C1 segment of cervical spinal cord (tissue), 14 donors: ENCODE measurements at places on chromosomes 3 and 15.

GRCh38 chr3:147507638-147508286, 98.6 kb downstream of the ZIC1 start:
- DNase-seq = no peak

DNA sequence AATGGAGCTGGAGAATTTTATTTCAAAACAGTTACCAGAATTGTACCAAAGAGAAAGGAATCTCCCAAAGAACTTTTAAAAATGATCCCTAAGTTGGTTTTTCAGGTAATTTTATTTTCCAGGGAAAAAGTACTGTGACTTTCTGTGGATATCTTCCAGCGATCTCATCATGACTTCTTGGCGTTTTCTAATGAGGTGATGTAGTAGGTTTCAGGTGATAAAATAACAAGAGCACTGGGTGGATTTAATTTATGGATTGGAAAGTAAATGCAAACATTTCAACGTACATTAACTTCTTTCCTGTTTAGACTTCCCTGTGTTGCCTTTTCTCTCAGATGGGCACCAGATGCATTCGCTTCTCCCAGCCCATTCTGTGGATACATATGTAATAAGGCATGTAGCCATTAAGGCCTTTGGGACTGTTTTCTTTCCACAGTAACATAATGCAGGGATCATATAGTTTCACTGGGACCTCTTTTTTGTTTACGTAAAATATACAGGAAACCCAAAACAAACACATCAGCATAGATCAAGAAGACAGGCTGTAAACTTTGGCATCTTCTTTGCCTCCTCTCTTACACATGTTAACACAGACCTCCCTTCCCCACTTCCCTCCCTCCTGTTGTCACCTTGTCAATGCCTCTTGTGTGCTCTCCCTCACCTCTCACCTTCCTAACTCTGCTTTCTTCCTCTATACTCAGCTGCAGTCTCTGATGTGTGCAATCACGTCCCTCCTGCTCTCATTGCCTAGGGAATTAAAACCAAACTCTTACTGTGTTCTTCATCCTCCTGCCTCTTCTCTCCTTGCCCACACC, 13.0 kb downstream of the PHLDB2 start:
- DNase-seq = no peak

- no peak for DNase-seq
Measured at GRCh38 chr15:38683382-38684242, 119.0 kb upstream of the RASGRP1 start.

DNA sequence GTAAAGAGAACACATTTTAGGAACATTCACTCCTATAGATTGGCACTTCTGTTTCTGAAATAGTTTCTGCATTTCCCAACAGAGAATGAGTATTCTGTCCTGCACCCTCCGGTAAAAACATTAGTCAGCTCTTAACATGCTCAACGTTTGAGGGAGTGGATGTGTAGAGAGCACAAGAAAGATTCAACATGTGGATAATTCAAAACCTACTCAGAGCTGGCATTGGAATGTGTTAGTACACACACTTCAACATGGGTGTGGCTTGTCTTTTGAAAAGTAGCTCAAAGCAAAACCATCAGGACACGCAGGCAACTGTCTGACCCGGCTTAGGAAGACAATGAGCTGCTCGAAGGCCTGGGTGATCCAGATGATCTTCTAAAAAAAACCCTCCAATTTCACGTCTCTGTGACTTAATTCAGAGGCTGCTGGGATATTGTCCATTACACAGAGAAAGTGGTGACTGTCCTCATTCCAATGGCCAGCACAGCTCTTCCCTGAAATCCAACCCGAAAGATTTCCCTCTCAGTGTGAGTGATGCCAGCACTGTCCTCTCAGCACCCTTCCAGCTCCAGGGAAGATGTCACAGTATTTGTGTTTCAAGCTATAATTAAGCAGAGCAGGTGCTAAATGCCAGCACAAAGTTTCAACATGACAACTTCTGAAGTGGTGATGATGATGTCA, 18.1 kb downstream of the FBN1 start:
- DNase-seq = no peak

DNA sequence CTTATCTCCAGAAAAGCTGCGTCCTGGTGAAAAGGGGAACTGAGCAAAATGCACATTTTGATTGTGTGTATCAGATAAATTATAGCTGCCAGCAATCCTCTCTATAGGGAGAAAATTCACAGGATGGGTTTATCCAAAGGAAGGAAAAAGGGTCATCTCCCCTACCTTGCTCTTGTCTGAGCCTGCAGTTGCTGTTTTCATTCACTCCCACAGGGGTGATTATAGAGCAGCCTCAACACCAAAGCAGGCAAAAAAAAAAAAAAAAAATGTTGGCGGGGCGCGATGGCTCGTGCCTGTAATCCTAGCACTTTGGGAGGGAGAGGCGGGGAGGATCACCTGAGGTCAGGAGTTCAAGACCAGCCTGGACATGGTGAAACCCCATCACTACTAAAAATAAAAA, 333.7 kb downstream of the ROBO2 start:
- no peak for DNase-seq

GRCh38 chr15:80127911-80128310, 24.9 kb upstream of the FAH start:
- no peak for DNase-seq

DNA sequence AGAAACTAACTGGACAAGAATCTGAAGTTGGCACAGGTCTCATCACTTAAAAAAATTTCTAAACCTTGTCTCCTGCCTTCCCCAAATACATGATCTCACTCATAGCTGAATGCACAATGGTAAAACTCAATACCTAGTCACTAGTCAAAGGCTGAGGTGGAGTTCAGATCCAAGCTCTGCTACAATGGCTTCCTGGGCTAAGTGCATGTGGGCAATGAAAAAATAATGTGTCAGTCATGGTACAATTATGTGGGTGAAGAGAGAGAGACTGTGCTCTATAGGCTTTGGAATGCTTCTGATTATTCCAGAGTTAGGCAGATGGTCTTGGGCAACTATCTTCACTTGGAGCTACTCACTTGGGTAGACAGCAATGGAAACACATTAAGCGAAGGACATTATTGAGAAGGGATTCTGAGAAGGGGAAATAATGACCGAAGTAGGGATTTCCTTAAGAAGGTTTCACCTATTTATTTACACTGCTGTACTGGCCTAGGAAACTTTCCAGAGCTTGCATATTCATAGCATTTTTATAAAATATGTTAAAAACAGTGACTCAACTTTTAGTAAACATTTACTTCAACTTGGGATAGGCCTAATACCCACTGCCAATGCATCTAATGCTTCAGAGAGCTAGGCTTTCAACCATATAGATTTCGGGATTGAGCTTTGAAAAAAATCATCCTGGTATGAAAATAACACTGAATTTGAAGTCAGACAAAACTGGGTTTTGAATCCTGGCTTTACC, 58.7 kb upstream of the PLXND1 start:
- no peak for DNase-seq

DNA sequence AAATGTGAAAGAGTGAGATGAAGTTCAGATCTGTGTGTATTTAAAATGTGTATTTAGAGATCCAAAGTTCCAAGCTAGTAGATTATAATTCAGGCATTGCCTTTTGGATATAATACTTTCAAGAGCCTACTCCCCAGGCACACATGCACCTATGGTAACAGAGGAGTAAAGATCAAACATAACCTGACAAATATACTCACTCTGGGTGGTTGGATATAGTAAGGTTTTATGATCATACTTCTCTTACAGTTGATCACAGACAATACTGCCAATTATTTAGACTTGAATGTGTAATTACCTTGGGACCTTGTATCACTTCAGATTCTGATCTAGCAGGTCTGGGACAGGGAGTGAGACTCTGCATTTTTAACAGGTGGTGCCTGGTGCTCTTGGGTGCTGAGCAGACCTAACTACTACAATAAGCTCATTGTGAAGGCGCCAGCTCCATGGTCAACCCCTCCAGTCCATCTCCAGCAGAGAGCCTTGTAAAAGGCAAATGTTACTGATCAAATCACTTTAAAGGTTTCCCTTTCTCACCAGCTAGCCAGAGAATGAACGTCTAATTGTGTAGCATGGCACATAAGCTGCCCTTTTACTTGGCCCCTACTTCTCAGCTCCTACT, 55.5 kb downstream of the NBEAL2 start:
- DNase-seq = no peak

- no peak for DNase-seq
Measured at GRCh38 chr15:38740206-38740605, 175.6 kb upstream of the RASGRP1 start.

DNA sequence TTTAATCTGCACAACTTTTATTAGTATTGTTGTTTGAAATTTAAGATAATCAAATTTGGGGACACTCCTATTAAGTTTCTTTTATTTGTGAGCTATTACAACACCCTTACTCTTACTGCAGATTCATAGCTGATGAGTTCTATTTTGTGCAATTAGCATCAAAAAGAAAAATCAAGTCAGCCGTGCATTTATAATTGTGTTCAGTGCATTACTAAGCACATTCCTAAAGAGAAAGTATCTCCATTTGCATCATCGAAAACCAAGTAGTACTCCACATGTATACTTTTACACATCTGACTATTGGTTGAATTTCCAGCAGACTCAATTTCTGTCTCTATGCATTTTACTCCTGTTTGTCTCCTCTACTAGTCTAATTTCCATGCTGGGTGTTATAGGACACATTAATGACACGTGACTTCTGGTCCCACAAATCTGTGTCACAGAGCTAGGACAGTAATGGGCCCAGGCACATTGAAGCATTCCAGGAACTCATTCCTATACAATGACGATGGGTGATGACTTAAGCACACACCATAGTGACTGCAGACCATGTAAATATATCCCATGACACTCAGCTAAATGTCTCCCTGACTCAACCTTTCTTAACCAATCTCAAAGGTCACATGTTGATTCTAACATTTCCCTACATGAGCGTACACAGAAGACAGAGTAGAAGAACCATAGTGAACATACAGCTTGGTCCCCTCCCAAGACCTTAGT, 477.5 kb downstream of the LPP start:
- no peak for DNase-seq

DNA sequence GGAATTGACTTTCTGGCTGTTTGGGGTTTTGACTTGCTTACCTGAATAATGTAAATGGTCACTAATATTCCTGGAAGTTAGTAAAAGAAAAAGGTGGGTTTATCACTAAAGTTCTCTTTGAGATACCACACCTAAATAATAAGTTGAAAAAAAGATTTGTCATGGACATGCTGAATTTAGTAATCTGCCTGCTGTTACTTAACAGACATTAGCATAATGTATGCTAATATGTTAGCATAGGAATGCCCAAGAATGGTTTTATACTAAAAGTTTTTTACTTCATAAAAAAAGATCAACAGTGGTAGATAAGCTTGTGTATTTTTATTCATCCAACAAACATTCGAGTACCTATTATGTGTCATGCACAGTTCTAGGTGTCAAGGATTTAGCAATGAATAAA, 36.5 kb downstream of the GMPS start:
- no peak for DNase-seq

DNA sequence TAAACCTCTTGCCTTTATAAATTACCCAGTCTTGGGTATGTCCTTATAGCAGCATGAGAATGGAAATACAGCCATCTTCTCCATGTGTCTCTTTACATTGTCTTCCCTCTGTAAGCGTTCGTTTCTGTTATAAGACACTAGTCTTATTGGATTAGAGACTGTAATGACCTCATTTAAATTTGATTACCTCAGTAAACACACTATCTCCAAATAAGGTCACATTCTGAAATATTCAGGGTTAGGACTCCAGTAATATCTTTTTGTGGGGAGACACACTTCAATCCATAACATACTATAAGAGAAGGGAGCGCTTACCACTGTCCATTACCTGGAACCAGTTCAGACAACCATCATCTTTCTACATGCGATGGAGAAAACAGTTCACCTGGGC, 34.3 kb upstream of the CD47 start:
- DNase-seq = no peak

GRCh38 chr3:69288161-69288895, 97.6 kb downstream of the FRMD4B start:
- no peak for DNase-seq

- no peak for DNase-seq
Measured at GRCh38 chr15:94804613-94805012, 573.3 kb downstream of the MCTP2 start.

DNA sequence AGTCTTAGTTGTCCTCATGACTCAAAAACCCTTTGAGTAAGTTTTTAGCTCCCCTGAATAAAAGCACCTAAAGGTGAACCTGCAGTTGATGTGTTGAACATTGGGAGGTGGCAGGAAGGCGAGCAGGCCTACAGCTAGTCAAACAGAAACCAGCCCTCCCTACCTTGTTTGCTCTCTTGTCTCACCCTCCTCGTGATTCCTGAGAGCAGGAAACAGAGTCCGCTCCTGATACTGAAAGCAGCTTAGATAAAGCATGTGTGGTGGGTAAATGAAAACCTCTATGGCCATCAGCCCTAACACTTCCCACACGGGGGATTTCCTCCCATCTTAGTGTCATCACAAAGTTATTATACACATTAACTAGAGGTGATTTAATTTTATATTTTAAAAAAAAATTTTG, 21.8 kb upstream of the CLDN18 start:
- DNase-seq = no peak

DNA sequence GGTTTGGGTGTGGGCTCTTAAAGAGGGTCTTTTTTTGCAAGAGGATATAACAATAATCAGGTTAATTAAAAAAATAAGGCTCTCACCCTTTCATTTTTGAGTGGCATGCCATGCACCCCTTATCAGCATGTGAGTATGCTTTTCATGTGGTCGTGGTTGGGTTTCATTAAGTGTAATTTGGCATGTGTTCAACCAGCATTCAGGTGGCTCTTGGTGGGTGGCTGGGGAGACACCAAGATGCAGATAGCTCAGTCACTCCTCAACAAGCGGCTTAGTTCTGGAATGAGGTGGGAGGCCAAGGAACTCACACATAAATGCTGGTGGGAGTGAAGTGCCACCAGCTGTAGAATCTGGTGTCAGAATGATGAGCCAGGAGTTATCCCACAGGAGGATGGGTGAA, 66.8 kb downstream of the FLNB start:
- DNase-seq = no peak

- no peak for DNase-seq
Measured at GRCh38 chr3:113070681-113071113, 79.9 kb downstream of the GTPBP8 start.

DNA sequence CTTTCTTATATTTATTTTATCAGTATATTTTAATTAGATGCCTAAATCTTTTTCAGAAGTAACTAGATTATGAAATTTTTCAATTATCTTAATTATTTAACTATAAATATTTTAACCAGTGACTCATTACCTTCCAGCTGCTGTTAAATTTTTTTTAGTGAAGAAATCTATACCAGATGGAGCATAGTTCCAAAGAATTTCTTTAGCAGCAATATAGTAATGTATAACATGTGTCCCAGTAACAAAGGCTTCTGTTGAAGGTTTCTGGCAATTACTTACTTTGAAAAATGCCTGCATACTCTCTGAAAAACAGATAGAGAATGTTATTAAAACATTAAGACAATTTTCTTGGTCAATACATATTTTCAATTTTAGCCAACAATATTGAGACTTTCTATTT, 45.1 kb upstream of the CP start:
- no peak for DNase-seq

- peak; percentile 45 for DNase-seq
Measured at GRCh38 chr15:80695911-80696661, 976 bp downstream of the ABHD17C start.

GRCh38 chr15:75353604-75354003, 6.8 kb downstream of the NEIL1 start:
- no peak for DNase-seq
